ENCODE measurements at places on chromosomes 5 and 9.
A peak's percentile ranks its signal among the peaks of the same experiment; 100 is the strongest.

- DNase-seq, result no peak
Observed at GRCh38 chr9:131668057-131668438, 71.8 kb downstream of the RAPGEF1 start.

GRCh38 chr5:25412116-25412661 lies 767.4 kb upstream of the CDH10 start:
- DNase-seq, result no peak

- no peak for DNase-seq
Observed at GRCh38 chr9:90014421-90014820, 409.6 kb downstream of the GADD45G start.

GRCh38 chr5:81316571-81316970 lies 15.2 kb downstream of the ZCCHC9 start:
- DNase-seq, result no peak

DNA sequence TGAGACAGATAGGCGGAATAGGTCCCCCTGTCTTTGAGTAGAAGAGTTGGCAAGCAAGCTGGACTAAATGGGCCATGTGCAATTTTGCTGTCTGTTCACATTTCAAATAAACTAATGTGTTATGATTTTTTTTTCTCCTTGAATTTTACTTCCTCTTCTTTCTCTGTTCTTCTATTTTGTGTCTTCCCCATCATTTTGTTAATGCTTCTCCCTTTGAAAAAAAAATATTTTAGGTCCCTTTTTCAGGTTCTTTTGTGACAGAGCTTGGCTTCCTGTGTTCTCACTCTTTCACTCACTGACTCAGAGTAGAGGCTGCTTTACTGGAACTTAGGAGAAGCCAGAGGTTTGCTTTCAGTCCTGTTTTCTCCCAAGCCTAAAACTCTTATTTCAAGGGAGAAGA lies 48.1 kb downstream of the PTCD2 start:
- DNase-seq, result no peak

DNA sequence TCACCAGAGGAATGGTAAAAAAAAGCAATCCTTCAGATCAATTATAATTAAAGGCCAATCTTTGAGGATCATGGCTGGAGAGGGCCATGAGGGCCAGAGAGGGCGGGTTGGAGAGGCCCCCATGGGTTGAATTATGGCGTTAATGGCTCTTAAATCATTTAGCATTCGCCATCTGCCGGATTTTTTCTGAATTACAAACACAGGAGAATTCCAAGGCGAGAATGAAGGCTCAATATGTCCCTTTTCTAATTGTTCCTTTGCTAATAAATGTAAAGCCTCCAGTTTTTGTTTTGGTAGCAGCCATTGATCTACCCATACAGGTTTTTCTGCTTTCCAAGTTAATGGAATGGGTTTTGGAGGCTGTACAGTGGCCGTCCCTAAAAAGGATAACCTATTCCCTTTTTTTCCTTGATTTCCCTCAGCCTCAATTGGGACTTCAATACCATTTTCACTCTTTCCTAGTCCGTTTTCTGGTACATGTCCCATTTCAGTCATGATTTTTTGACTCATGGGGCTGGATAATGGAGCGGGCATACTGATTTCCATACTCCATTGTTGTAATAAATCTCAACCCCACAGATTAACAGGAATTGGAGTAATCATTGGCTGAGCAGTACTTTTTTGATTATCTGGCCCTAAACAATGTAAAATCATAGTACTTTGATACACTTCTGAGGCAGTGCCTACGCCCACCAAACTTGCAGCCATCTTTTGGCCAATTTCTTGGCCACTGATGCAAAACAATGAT lies 6.7 kb upstream of the TMEM141 start:
- DNase-seq, result no peak

- no peak for DNase-seq
Observed at GRCh38 chr5:141430332-141431113, at the start of gene PCDHGA12. Gene PCDHGA12 (plus strand): TSS chr5:141430507. CDS start chr5:141430760, 253 bp downstream.

DNA sequence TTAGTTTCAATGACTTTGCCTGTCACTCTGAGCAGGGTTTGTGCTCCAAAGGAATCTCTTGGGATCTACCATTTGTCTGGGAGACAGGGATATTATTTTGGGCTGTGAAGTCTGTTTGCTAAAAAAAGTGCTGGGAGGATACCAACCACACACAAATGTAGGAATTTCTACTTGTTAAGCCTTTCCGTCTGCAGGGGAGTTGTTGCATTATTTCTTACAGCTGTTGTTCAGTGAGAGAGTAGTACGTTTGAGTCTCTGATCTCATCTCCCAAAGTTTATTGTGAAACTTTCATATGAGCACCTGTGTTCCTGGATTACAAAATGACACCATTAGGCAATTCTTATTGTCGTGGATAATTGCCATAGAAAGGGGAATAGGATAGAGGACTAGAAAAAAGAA lies 78.3 kb upstream of the SEMA6A start:
- no peak for DNase-seq

- DNase-seq, result no peak
Observed at GRCh38 chr5:77958642-77959330, 182.6 kb upstream of the TBCA start.

DNA sequence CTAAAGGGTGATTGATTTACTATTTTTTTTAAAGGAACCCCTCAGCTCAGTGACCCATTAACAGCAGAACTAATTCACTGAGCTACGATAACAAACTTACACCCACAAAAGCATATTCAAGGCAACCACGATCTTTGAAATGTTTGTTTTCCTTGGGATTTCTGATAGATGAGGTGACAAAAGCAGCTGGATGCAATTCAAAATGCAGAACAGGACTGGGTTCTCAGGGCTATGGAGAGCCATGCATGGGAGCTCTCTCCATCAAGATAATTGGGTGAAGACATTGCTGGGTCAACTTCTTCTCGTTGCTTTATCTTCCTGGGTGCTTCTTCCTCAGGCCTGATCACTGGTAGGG lies 60.1 kb downstream of the PAPPA start:
- DNase-seq, result no peak

DNA sequence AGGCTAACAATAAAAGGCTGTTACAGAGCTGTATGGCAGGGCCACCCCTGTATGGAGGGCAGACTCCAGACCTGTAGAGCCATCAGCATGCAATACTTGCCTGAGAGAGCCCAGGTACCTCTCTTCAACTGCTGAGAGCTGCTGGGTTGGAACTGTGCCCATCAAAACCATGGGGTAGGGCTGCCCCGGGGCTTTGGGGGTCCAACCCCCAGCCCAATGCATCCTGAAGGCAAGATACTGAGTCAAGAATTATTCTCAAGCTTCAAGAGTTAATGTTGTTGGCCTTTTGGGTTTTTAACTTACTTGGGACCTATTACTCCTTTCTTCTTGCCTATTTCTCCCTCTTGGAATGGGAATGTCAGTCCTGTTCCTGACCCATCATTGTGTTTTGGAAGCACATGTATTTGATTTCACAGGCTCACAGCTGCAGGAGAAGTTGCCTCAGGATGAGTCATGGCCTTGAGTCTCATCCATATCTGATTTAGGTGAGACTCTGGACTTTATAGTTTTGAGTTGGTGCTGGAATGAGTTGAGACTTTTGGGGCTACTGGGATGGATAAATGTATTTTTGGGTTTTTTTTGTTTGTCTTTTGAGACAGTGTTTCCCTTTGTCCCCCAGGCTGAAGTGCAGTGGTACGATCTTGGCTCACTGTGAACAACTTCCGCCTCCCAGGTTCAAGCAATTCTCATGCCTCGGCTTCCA lies 21.0 kb upstream of the CDK7 start:
- no peak for DNase-seq

DNA sequence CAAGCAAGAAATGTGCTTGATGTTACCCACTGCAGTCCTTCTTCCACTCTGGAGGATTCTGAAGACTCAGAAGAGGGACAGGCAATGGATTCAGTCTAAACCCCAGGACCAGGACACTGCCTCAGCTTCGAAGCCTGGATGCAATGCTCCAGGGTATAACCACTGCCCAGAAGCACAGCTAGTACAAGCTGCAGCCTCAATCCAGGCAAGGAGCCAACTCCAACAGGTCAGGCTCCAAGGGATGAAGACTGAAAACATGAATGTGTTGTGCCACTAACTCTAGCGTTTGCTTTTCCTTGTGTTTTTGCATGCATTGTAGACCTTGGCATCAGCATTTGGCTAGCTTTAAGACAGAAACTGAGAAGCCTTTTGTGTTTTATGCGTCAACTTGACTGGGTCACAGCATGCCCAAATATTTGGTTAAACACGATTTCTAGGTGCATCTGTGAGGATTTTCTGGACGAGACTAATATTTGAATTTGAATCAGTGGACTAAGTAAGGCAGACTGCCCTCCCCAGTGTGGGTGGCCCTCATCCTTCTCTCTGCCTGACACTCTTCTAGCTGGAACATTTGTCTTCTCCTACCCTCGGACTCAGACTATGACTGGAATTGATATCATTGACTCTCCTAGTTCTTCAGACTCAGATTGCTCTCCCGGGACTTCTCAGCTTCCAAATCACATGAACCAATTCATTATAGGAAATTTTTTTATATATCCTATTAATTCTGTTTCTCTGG lies 20.5 kb upstream of the GPX3 start:
- DNase-seq, result no peak

DNA sequence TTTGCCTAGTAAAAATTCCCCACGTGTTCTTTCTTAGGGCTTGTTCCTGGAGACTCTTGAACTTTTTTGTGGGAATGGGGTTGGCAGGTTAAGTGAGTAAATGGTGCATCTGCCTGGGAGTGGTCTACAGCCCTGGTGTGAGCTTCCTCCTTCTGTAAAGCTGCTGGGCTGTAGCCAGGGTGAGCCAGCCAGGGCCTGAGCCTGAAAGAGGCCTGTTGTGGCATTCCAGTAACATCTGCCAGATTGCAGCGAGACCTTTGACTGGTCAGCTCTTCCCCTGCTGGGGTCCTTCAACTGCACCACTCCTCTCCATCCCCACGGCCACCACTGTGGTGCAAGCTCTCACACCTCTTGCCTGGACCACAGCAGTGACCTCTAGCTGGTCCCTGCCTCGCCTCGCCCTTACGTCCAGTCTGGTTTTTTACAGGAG lies 47.5 kb downstream of the SLC22A5 start:
- DNase-seq, result no peak

DNA sequence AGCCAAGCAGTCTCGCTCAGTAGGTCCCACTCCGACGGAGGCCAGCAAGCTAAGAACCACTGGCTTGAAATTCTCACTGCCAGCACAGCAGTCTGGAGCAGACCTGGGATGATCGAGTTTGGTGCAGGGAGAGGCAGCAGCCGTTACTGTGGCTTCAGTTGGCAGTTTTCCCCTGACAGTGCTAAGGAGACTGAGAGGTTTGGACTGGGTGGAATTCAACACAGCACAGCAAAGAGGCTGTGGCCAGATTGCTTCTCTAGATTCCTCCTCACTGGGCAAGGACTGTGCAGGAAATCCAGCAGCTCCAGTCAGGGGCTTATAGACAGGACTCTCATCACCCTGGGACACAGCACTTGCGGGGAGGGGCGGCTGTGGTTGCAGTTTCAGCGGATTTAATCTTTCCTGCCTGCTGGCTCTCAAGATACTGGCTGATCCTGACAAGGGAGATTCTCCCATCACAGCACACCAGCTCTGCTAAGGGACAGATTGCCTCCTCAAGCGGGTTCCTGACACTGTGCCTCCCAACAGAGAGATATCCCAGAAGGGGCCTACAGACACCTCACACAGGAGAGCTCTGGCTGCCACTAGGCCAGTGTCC lies 122.1 kb downstream of the YIPF5 start:
- DNase-seq, result no peak

DNA sequence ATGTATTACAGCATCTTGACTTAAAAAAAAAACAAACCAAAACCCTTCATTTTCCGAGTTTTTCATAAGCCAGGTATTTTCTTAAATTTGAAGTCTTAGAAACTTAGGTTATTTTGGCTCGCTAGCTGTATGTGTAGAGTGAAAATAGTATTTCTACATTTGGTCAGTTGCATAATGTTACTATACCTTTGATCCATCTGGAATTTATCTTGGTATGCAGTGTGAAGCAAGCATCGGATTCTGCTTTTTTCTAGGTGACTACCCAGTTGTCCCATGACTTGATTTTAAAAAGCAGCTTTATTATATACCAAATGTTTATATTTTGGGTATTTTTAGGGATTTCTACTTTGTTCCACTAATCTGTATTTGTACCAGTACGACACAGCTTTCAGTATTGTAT lies 27.7 kb downstream of the UBAP1 start:
- DNase-seq, result no peak

DNA sequence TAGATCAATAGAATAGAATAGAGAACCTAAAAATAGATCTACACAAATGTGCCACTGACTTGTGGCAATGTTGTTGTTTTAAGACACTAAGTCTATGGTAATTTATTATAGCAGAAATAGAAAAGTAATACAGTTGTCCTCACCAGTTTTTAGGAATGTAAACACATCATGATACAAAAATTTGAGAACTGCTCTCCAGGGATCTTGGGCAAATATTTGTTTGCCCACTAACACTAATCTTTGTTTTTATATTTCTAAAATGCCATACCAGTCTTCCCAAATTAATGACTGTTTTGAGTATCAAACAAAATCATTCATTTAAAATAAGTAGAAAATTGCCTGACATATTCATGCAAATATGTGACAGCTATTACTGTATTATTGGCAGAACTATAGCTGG lies 297.6 kb downstream of the BRINP1 start:
- DNase-seq, result no peak

GRCh38 chr9:14251154-14252071 lies 62.5 kb downstream of the NFIB start:
- peak; percentile 85 for DNase-seq

DNA sequence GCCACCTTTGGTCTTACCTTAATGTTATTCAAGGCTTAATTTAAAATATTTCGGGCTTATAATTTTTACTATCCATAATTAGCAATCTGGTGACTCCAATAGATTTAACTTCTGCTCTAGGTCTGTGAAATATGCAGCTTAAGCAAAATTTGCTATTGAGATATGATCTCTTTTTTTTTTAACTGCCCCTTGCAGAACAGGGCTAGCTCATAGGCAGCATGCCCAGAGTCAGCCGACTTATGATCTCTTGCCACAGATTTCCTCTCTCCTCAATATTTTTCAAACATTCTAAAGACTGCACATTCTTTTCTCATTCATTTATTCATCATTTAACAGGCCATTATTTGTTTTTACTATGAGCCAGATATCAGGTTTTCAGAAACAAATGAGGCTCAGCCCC lies 4.5 kb downstream of the TTC23L start:
- DNase-seq, result no peak

DNA sequence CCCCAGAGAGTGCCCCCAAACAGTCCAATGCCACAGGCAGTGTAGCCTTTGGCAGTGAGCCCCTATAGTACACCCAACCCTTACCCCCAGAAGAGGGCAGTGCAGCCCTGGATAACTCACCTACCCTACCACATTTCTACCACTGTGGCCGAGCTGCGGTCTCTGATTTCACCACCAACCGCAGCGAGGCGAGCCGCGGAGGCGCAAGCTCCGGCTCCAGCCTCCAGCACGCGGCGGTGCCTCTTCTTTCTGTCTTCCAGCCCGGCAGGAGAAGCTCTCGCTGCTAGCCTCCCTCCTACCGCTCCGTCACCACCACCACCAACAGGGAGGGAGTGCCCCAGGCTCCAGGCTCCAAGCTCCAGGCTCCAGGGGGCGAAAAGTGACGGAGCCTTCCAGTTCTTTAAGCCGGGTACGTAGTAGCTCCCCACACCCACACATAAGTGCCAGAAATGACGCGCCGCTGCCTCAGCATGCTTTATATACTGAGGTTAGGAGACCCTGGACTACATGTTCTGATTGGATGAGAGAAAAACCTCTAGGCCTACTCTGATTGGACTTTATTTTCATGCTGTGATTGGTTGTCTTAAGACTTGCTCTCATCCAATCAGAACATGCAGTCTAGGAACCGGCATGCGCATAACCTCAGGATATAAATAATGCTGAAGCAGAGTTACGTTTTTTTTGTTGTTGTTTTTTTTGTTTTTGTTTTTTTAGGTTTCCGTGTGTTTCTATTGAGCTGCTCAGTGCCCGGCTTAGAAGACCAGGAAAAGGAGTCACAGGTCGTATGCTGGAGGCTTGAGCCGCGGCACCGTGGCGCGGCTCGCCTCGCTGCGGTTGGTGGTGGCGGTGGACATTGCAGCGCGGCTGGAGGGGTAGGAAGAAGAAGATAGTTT lies at the start of gene PCAT7:
PCAT7 (plus strand) TSS at position 645 of the 893 bp plus-strand sequence.
- DNase-seq, result peak; percentile 63
